H1 (cell line): ENCODE measurements at places on chromosomes 3 and 15. TPM values are rescaled to one million over a fixed set of nuclear protein-coding genes. Genes with fewer than 3 reads are reported as not detected.

- DNase-seq = no peak
Observed at GRCh38 chr3:120778776-120779175, 36.2 kb downstream of the GTF2E1 start.

GRCh38 chr3:65861718-65862117 lies 177.0 kb downstream of the MAGI1 start:
- DNase-seq = no peak

RPUSD2 gene
- total RNA-seq = 25.1 and 28.5 TPM in 2 replicates

MUC13 gene
- total RNA-seq = not detected in 2 replicates

ITIH1 gene
- total RNA-seq = not detected in 2 replicates

SCAMP5 gene
- 51.8 and 55.4 TPM in 2 replicates for total RNA-seq
